ENCODE measurements at places on chromosomes 5 and 9.

GRCh38 chr5:172736508-172737135 lies 34.4 kb downstream of the DUSP1 start:
- no peak for DNase-seq

- no peak for DNase-seq
Measured at GRCh38 chr5:124921694-124922093, 175.3 kb upstream of the ZNF608 start.

DNA sequence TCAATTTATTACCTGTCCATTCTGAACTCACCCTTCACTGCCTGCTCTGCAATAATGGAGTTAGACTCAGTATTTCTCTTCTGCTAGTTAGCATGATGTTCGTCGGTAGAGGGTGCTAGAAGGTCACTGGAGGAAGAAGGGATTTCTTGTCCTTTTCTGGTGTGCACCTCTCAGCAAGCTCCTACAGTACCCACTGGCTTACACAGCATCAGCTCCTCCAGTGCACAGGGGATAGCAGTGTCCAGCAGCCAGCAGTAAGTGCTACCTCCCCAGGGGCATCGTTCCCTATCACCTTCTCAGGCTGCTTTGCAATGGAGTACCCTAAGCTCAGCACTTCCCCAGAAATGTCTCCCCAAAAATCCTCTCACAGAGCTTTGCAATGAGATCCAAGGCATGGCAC lies 45.9 kb upstream of the APC start:
- no peak for DNase-seq

DNA sequence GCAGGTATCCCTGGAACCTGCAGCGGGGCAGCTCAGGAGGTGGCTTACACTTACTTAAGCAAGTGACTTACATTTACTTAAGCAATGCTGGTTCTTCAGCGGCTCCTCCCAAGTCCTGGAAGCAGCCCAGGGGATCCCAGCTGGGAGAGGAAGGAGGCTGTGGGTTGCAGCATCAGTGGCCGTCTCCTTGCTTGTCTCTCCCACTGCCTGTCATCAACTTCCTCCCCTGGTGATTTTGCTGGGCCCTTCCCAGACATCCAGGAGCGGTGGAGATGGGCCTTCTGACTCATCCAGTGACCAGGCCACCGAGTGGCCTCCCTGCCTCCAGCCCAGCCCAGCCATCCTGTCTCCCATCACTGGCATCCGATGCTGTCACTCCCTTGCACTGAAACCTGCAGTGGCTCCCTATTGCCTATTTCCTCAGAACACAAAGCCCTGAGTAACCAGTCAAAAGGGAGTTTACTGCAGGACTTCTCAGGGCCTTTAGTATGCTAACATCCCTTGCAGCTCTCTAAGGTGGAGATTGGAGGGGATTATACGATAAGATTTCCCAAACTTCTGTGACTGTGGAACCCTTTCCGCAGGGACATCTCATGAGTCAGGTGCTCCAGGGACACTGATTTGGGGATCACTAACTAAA lies 155.9 kb upstream of the PHYKPL start:
- peak; percentile 94 for DNase-seq

DNA sequence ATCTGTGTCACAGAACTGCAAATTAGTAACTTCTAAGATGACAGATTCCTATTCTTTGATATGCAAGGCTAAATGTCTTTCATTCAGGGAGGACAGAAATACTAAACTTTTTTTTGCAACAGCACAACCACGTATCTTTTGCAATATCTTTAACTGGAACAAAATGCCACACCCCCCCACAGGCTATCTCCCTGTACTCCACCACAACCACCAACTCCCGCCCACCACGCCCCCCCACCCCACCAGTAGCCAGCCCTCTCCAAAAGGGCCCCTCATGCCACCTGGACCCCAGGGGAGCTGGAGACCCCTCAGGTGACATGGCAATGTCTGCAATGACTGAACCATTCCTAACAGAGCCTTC lies 131.8 kb downstream of the ROR2 start:
- peak; percentile 15 for DNase-seq

GRCh38 chr9:127989094-127989493 lies 8.3 kb upstream of the EEIG1 start:
- no peak for DNase-seq

GRCh38 chr9:127112056-127112455 lies 10.4 kb downstream of the ANGPTL2 start:
- no peak for DNase-seq

Data from AG08395 (cell line).